ENCODE measurements at places on chromosomes 6 and 20. TPM values are rescaled to one million over a fixed set of nuclear protein-coding genes. Genes with fewer than 3 reads are reported as not detected.

The ZC3H12D gene
- 1.2 TPM for total RNA-seq

The FAM83D gene
- 0.94 TPM for total RNA-seq

The JAG1 gene
- total RNA-seq, result 46.5 TPM

The RAB44 gene
- not detected for total RNA-seq

The NRM gene
- 3.5 TPM for total RNA-seq

The RAET1L gene
- not detected for total RNA-seq

The SIRPB2 gene
- total RNA-seq, result 1.6 TPM

The DEFB124 gene
- not detected for total RNA-seq

The C2 gene
- total RNA-seq, result 2.5 TPM

The MUC21 gene
- not detected for total RNA-seq

The C6orf58 gene
- total RNA-seq, result not detected

The ARMC12 gene
- total RNA-seq, result 2.4 TPM

The SYCP2L gene
- 0.78 TPM for total RNA-seq

The KCNK5 gene
- 12.5 TPM for total RNA-seq

The PRICKLE4 gene
- 15.6 TPM for total RNA-seq

The HLA-DOA gene
- 25.9 TPM for total RNA-seq

The ASF1A gene
- total RNA-seq, result 24.2 TPM

The RAD21L1 gene
- not detected for total RNA-seq

The SIM1 gene
- not detected for total RNA-seq

The METTL24 gene
- 2.6 TPM for total RNA-seq

The BTN1A1 gene
- not detected for total RNA-seq

The ELMO2 gene
- total RNA-seq, result 56.8 TPM

The SLC52A3 gene
- 0.92 TPM for total RNA-seq

The CST4 gene
- total RNA-seq, result not detected

The GTSF1L gene
- not detected for total RNA-seq

The TRAM2 gene
- 16.5 TPM for total RNA-seq

The SLC22A23 gene
- total RNA-seq, result 18.5 TPM

The ZSCAN16 gene
- 7.9 TPM for total RNA-seq

The ABHD16B gene
- total RNA-seq, result not detected

The ERVFRD-1 gene
- total RNA-seq, result not detected

The KHDRBS2 gene
- 18.6 TPM for total RNA-seq

The ISM1 gene
- 98.4 TPM for total RNA-seq

The DZANK1 gene
- 10.6 TPM for total RNA-seq

The TP53TG5 gene
- not detected for total RNA-seq

The C6orf132 gene
- total RNA-seq, result 33.4 TPM

The BPIFA1 gene
- total RNA-seq, result not detected

The FAM162B gene
- total RNA-seq, result 5.7 TPM

The MLN gene
- total RNA-seq, result not detected

The ESR1 gene
- 3.5 TPM for total RNA-seq

The SOX18 gene
- 7.5 TPM for total RNA-seq

The RPS10 gene
- 3,114 TPM for total RNA-seq

The DLL1 gene
- 11.7 TPM for total RNA-seq

The IL17F gene
- total RNA-seq, result not detected

The SRMS gene
- not detected for total RNA-seq

The PRRT1 gene
- total RNA-seq, result 0.49 TPM

The HFE gene
- 9.8 TPM for total RNA-seq

The ALDH8A1 gene
- total RNA-seq, result 0.54 TPM
